ENCODE measurements at places on chromosomes 2 and 18.

GRCh38 chr2:154700136-154700535 is 1.6 kb downstream of the KCNJ3 start:
- no peak for DNase-seq

- DNase-seq = no peak
Measured at GRCh38 chr2:35864141-35864540, 491.4 kb upstream of the CRIM1 start.

- DNase-seq = no peak
Measured at GRCh38 chr2:47401789-47402554, 984 bp upstream of the MSH2 start.

DNA sequence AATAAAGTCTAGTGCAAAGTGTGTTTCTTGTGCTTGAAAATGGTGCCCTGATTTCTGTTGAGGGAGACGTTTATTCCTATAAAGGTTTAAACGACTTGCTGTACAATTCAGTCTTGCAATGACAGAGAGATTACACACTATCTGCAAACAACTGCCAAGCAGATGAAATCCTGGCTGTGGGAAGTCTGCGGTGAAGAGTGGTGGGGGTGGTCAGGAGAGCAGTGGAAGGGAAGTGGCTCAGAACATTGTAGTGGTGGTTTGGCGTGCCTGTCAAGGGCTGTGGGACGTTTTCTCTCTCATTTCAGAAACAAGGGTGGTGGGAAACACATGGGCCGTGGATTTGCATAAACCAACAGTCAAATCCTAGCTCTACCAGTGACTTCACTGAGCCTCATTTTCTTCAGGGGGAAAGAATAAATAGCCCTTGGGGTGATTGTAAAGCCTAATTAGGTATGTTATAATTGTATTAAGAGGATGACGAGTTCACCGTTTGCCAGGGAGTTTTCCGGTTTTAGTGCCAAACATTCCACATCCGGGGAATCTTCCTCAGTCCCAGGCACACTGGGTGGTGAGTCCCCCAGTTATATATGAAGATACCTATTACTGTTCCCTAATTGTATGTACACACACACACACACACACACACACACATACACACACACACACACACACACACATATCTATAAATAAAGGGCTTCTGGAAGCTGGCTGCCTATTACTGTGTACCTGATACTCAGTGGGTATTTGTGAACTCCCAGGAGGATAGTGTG is 115.0 kb downstream of the SPTBN1 start:
- DNase-seq = no peak

DNA sequence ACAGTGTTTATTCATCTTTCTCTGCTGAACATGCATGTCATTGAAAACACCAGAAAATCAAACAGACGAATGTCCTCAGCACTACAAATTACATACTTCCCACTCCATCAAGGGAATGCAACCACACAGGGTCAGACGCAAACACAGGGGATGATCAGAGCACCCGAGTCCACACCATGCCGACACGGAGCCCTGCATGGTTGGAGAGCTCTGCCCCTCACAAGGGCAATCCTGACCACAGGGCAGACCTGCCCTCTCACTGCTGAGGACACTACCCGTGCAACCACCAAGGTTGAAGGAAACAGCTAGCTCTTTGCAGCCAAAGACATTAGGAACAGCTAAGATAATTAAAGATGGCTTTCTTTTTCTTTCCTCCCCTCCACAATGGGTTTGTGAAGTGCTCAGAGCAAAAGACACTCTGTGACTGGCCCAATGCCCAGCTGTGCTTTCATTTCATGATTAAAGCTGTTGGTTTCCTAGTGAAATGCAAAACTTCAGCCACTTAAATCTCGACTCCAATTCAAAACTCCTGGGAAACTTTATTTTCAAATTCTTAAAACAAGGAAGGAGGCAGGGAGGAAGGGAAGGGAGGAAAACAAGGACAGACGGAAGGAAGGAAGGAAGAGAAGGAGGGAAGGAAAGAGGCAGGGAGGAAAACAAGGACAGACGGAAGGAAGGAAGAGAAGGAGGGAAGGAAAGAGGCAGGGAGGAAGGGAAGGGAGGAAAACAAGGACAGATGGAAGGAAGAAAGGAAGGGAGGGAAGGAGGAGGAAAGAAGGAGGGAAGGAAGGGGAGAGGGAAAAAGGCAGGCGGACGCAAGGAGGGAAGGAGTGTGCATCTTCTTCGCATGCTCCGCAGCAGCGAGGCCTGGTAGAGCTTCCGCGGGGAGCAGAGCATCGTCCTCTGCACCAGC is 65.8 kb downstream of the NDUFA10 start:
- no peak for DNase-seq

- DNase-seq = no peak
Measured at GRCh38 chr18:50706651-50707050, 113.2 kb downstream of the MRO start.

GRCh38 chr18:45662468-45662867 is 47.2 kb downstream of the SLC14A2 start:
- no peak for DNase-seq
